Hematopoietic multipotent progenitor cell treated with erythropoietin and hydrocortisone succinate and interleukin-3 and kit ligand, for 17 days (in vitro differentiated cells): ENCODE measurements at places on chromosomes 3 and 15.

GRCh38 chr3:81497572-81498251, 263.7 kb downstream of the GBE1 start:
- no peak for DNase-seq

- no peak for DNase-seq
These were observed 115.6 kb upstream of the LMCD1 start for GRCh38 chr3:8385848-8386620.

GRCh38 chr3:160005004-160005403, 16.4 kb downstream of the IL12A start:
- no peak for DNase-seq

- DNase-seq = no peak
These were observed 252.4 kb upstream of the UBE2E1 start for GRCh38 chr3:23553353-23553752.

GRCh38 chr15:48472756-48473155, 141.5 kb downstream of the DUT start:
- no peak for DNase-seq

- no peak for DNase-seq
These were observed 84.9 kb downstream of the THBS1 start for GRCh38 chr15:39665629-39666250.
